ENCODE measurements at places on chromosomes 13 and 19.
A peak's percentile ranks its signal among the peaks of the same experiment; 100 is the strongest.

DNA sequence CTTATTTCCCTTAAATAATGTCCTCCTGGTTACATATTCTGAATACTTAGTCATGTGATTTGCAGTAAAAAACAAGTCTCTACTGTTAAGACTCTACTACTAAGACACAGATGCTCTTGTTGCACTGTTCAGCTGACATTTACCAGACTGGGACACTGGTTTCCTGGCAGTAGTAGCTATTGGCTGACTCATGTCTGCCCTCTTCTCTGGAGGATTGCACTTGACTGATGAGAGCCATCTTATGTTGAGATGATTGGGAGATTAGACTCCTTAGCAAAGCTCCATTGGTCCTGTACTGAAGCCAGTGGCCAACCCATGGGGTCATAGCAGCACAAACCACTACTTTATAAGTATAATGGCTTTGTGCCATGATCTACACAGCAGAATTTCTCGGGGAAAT is 1672.6 kb upstream of the PCDH20 start:
- no peak for DNase-seq

DNA sequence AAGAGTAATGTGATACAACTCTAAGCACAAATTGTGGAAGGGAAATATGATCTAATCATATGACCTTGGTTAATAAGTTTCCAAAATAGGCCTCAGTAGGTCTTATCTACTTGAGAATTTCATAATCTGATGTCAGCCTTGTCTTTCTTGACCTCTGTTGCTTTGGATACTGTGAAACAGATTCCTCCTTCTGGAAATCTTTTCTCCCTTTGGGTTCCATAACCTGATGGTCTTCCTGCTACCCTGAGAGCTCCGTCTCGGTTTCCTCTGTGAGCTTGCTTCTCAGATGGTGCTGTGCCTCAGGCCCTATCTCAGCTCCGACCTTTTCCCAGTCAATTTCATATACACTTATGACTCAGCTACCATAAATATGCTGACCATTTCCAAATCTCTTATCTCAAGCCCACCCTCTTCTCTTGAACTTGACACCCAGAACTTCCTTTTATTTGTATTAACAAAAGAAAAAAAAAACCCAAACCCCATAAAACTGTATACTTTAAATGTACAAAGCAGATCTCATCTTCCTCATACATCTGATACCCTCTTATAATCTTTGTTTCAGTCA is 6.4 kb upstream of the SLC46A3 start:
- DNase-seq, result no peak

DNA sequence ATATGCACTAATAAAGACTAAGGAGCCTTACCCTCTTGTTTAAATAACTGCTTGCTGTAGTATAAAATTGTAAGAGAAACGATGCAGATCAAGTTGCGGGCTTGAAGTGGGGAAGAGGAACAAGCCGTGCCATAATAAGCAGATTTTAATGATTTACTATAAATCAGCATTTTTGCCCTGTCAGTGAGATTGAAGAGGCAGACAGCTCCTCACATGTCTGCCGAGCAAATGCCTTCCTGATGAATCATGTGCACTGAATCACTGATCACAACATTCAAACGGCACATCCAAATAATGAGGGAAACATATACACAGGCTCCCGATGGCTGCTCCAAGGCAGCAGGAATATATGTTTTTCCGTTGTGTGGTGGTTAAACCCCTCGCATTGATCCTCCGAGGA is 282.9 kb downstream of the TSHZ3 start:
- DNase-seq, result no peak

DNA sequence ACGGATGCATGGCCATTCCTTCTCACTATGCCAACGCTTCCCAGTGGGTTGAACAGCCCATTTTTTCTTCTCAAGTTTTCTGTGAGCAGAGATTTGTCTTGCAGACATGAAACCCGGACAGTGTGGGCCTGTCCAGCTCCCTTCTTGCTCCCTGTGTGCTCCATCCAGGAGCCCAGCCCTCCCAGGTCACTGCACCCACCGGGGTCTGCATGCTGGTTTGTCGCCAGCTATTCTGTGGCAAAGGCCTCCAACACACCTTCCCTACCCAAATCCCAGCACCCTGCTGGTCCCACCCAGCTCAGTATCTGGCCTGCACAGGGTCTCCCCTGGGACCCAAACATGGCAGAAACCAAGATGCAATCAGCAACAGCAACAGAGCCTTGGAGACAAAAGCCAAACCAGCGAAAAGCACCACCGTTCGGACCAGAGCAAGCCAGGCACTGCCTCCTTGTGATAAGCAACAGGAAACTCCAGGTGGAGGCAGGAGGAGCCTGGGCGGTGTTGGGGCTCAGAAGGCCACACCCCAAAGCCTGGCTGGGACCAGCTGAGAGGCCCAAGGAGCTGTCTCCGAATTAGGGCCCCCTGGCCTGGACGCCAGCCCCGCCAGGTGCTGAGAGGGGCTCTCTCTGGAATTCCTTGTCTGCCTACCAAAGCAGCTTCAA is 12.2 kb upstream of the SPACA7 start:
- DNase-seq, result no peak

- DNase-seq, result peak; percentile 36
These were observed 2.5 kb downstream of the KLK10 start for GRCh38 chr19:51016798-51017683.

- DNase-seq, result no peak
These were observed 2.6 kb downstream of the POU2F2 start for GRCh38 chr19:42129399-42130253.

DNA sequence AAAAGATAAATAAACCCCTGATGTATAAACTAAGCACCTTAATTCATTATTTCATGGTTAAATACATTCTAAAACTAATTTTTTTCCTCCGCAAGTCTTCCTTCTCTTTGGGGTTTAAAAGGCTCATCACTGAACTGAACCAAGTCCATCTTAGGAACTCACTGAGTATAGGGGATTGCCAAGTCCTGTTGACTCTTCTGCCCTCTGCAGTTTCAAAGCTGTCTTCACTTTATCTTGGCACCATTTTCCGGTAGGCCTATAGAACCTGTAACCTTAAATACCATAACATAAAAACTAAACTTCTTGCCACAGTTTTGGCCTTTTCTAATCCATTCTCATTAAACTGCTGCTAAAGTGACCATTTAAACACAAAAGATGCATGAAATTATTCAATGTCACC is 66.5 kb upstream of the USPL1 start:
- DNase-seq, result no peak

DNA sequence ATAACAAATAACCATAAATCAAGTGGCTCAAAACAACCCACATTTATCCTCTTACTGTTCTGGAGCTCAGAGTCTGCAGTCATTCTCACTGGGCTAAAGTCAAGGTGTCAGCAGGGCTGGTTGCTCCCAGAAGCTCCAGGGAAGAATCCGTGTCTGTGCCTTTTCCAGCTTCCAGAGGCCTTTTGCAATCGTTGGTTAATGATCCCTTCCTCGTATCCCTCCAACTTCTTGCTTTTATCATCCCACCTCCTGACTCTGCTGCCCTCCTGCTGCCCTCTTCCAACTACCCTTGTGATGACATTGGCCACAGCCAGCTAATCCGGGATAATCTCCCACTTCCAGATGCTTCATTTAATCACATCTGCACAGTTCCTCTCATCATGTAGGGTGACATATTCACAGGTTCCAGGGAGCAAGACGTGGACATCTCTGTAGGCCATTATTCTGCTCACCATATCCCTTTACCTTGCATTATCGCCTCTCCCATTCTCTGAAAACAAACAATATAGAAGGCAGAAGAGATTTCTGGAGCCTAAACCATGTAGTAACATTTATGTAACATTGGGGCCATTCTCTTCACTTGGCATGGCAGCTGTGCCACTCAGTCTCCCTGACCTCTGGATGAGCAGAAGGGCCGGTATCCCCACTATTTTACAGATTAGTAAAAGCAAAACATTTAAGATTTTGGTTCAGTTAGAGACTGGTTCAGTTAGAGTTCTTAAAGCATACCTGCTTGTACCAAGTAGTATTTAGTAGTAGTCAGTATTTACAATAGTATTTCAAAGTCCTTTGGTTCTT is 53.5 kb downstream of the RFC3 start:
- DNase-seq, result no peak

DNA sequence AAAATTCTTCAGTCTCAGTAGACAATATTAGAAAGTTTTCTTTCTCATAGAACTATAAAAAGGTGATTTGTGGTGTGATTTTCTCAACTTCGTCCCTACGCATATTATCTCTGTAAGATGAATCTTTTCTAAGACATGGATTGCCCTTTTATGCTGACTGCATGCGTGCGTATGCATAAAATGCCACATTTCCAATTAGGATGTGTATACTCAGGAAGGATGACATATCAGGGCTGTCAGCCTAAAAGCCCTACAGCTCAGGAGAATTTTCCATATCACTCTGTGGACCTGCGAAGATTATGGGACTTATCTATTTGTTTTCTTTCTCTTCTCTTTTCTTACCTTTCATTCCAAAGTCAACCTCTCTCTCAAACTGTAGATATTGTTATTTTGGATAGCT is 166.5 kb upstream of the GPC6 start:
- DNase-seq, result no peak

- no peak for DNase-seq
These were observed 1.3 kb downstream of the RPS9 start for GRCh38 chr19:54201980-54202379.

DNA sequence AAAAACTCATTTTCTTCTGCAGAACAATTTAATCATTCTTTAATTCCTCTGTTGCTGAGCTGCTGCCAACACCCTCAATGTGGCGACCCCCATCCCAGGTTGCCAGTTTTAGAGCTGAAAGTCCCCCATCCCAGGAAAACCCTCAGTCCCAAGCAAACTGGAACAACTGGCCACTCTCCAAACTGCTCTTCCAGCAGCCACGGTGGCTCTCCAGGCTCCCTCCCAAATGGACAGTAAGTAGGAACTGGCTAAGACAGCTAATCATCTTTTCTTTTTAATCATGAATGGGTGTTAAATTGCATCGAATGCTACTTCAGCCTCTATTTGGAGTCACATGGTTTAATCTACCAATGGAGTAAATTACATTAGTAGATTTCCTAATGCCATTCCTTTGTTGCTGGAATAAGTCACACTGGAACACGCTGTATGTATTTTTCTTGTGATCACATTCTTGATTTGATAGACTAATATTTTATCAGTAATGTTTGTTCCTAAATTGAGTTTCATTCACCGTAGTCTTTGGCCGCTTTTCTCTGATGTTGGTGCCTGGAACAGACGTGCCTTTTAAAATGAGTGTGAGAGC is 33.7 kb upstream of the VSTM2B start:
- no peak for DNase-seq

DNA sequence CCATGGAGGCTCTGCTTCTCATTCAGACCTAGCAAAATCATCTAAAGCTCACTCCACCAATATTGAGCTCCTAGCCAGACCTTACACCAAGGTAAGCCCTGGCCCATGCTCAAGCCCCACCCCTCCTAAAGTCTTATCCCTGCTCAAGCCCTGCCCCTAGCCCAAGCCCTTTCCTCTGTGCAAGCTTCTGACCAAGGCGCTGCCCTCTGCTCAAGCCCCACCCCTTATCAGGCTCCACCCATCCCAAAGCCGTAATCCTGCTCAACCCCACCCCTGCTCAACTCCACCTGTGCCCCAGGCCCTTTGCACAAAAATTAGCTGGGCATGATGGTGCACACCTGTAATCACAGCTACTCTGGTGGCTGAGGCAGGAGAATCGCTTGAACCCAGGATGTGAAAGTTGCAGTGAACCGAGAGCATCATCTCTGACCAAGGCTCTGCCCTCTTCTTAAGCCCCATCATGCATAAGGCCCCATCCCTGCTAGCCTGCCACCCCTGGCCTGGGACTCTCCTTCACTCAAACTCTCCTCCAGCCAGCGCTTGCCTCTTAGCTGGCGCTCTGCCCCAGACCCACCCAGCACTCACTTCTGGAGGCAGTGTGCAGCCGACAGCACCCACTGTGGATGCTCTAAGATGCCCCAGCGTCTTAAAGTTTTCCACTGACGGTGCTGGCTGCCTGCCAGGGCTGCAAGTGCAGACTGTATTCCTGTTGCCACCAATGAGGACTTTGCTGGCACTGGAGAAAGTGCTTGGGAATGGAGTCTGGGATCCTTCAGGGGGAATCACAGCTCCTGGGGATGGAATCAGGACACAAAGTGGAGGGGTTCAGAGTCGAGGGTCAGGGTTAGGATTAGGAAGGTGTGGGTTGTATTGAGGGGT is 16.5 kb downstream of the KLK4 start:
- no peak for DNase-seq

GRCh38 chr19:46975925-46976782 is 43.5 kb upstream of the NPAS1 start:
- DNase-seq, result peak; percentile 79

GRCh38 chr13:99075268-99076191 is 97.7 kb upstream of the DOCK9 start:
- DNase-seq, result no peak

DNA sequence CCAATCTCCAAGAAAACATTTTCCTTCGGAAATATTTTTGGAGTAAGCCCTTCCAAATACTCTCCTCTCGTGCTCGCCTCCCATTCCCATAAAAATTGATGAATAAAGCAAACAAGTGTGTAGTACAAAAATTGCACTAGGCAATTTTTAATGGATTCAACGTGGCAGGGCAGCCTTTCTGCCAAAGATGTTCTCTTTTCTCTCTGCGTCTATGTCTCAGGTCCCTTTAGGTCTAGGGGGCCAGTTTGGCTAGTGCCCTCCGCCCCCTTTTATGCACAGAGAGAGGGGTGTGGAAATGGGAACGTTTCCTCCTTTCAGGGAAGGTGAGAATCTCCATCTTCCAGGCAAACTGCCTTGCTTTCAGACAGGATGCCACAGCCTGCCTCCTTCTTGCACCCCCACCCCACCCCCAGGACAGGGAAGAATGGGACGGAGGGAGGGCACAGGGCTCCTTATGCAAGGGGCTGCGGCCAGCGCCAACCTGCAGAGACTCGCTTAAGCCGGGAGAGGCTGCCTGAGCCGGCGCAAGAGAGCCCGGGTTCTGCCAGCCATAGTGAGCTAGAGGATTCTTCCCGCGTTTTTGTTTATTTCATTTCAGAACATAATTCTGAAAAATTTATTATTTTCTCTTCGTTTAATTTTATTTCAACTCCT is 2.7 kb upstream of the ZIC2 start:
- DNase-seq, result no peak

GRCh38 chr13:98482476-98483444 is 94.1 kb downstream of the STK24 start:
- peak; percentile 42 for DNase-seq

- DNase-seq, result no peak
These were observed 16.8 kb downstream of the TM6SF2 start for GRCh38 chr19:19256072-19256969.

GRCh38 chr19:51020988-51021651 is 1.6 kb upstream of the KLK10 start:
- DNase-seq, result no peak

DNA sequence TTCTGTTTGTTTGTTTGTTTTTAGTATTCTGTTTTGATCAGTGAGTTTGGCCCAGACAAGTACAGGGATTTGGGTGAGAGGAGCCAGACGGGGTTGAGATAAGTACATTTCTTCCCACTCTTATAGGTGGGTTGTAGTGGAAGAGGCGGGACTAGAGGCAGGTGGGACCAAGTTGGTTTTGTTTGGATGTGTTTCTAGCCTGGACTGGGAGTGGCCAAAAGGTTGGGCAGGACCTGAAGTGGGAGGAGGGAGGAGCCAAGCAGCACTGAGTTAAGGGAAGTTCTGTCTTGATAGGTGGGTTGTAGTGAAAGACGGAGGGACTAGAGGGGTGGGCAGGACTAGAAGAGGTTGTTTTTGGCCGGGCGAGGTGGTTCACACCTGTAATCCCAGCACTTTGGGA is 9.0 kb downstream of the DNASE2 start:
- DNase-seq, result no peak

- DNase-seq, result no peak
These were observed at the start of gene IGFL4 for GRCh38 chr19:46040952-46041500. Gene IGFL4, minus strand, starts transcription at chr19:46041002. Its CDS starts 40 bp downstream, at chr19:46040962.
